Activated naive CD8-positive, alpha-beta T cell treated with anti-CD3 and anti-CD28 coated beads, Interleukin-2, amount 10 ng/mL, durations not matched to agents 7 days and 5 days (primary cell): ENCODE measurements at places on chromosomes 12 and 14. TPM values are rescaled to one million over a fixed set of nuclear protein-coding genes. Genes with fewer than 3 reads are reported as not detected.

The MANSC4 gene
- not detected for total RNA-seq

DNA sequence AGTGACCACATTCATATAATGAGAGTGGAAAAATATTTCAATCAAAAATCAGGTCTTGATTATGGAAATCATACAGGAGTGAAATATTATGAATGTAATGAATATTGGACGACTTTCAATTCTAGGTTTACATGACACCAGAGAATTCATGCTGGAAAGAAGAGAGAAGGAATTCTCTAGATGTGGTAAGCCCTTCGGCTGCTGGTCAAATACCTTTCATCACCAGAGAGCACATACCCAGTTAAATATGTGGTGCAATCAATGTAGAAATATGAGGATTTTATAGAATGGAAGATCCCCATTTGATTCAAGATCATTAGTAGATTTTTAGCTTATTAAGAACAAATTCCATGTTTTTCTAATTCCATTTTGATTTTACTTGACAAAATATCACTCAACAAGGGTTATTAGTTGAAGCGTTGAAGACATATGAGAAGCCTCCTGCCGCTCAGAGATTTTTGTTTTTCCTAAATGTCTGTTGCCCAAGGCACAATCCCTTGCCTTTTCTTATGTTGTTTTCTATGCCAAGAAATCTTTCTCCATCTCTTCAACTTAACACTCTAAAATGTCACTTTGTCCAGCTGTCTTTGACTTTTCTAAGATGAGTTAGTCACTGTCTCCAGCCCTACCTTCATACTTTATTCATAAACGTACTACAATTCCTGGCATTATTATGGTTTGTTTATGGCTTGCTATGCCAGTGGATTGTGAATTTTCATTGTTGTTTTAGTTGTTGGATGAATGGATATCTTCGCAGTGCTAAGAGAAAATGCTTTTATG lies 72.8 kb upstream of the ZDHHC17 start:
- H3K4me1 ChIP-seq, result no peaks in the 10 kb centered on the region
- H3K4me3 ChIP-seq, result no peak overlapping the region
- peaks cover 7% of the 10 kb centered on the region for H3K27me3 ChIP-seq

GRCh38 chr12:2976581-2976996 lies 17.4 kb downstream of the TEAD4 start:
- no peaks in the 10 kb centered on the region for H3K4me1 ChIP-seq
- no peak for DNase-seq
- peaks cover 5% of the 10 kb centered on the region for H3K27me3 ChIP-seq
- H3K36me3 ChIP-seq, result no peaks in the 10 kb centered on the region
- no peak overlapping the region for H3K4me3 ChIP-seq
- H3K27ac ChIP-seq, result no peak overlapping the region

DNA sequence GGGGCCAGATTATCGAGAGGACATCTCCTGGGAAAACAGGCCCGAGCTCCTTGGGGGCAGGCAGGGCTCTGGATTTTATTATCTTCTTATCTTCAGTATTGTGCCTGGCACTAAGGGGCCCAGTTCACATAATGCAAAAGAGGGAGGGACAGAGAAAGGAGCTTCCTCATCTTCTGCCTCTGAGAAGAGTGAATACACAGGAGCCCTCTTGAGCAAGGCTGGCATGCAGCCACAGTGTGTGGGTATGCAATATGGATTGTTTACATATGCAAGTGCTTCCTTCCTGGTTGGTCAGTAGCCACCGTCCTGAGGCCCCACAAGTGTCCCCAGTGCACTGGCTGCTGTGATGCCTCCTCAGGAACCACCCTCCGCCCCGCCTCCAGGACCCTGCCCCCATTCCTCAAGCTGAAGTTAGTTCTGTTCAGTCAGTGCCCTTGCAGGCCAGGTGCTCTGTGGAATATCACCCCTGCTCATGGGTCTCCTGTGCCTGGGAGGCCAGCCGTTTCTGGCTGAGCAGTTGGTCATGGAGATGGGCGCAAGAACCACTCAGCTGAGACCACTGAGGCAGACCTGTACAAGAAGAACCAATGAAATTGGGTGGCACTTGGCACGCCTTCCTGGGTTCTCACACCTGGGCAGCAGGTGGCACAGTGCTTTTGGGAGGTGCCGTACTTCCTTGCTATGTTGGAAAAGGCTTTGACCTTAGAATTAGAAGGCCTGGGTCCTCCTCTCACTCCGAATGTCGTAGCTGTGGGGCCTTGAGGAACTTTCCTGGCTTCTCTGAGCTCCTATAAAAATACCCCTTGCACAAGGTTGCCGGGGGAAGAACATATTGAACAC lies 35.1 kb upstream of the ACTN1 start:
- H3K4me3 ChIP-seq, result no peak overlapping the region
- DNase-seq, result no peak
- H3K4me1 ChIP-seq, result peaks cover 11% of the 10 kb centered on the region
- H3K27me3 ChIP-seq, result peaks cover 8% of the 10 kb centered on the region
- no peaks in the 10 kb centered on the region for H3K36me3 ChIP-seq

DNA sequence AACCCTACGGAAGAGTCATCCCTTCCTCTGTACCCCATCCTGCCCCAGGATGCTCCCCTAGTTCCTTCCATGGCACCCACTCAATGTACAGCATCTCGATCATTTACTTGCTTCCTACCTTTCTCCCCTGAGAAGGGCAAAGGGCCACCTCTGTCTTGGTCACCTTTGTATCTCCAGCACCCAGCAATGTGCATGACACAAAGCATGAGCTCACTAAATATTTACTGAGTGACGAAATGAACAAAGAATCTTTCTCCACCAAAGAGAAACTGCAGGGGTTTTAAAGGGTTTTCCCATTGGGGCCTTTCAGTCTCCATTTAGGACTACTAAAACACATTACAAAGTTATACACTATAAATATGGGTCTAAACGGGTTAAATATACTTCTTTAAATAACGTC lies 30.6 kb downstream of the ATG14 start:
- DNase-seq, result no peak

DNA sequence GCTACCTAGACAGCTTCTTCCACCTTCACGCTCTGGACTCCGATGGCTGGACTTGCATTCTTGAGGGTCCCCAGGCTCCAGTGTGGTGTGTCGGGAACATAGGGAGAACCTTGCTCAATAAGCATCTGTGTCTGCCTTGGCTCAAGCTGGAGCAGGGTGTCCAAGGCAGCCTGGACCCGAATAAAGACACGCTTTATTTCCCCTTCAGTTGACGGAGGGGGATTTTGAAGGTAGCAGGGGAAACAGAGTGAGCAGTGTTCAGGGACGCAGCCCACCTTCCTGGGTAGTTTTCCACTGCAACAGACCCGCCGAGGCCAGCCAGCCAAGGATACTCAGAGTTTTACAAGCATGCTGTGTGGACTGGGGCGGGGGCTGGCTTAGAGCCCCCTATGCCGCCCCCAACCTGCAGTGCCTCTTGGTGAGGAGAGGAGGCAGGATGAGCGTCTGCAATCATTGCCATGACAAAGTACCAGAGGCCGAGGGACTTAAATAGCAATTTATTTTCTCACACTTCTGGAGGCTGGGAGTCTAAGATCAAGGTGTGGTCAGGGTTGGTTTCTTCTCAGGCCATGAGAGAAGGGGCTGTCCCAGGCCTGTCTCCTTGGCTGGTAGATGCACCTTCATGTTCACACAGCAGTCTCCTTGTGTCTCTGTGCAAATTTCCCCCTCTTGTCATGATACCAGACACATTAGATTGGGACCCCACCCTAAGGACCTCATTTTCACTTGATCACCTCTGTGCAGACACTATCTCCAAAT lies 201.2 kb downstream of the CHST11 start:
- no peak for DNase-seq
- peaks cover 6% of the 10 kb centered on the region for H3K36me3 ChIP-seq
- no peak overlapping the region for H3K27ac ChIP-seq
- peaks cover 22% of the 10 kb centered on the region for H3K4me1 ChIP-seq

DNA sequence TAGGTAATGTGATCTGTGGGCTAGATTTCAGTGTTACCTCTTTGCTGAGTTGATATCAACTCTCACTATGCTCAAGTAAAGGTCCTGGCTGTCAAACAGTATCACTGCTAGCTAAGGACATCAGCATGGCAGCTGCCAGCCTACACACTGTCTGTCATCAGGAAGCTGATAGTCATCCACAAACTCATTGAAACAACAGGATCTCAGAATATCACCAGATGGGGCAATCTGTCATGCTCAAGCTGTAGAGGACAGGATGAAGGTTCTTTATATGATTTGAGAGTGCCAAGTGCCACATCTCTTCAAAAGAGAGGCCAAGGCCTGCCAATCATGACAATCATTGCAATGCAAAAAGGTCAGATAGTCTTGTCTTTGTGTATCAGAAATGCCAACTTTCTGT lies 811.5 kb upstream of the SEL1L start:
- H3K27me3 ChIP-seq, result no peaks in the 10 kb centered on the region
- no peak overlapping the region for H3K27ac ChIP-seq
- no peaks in the 10 kb centered on the region for H3K4me1 ChIP-seq
- DNase-seq, result no peak
- H3K4me3 ChIP-seq, result no peak overlapping the region
- no peaks in the 10 kb centered on the region for H3K36me3 ChIP-seq

The HIF1A gene
- total RNA-seq, result 128 TPM

The IL26 gene
- not detected for total RNA-seq

DNA sequence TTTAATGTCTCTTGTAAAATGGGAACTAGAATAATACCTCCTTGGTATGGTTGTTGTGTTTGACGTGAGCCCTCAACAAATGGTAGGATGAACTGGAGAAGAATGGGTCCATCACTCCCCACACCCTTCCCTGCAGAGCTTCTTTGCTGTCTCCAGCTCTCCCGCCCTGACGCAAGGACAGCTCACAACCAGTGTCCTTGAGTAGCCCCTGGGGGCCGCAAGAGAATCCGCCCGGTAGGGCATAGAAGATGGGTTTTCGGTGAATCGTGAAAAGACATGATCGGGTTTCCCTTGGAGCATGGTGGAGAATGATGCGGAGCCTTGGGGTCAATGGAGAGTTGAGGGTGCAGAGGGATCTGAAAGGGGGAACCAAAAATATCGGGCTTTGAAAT lies 6.1 kb upstream of the PAX9 start:
- peaks cover 3% of the 10 kb centered on the region for H3K4me1 ChIP-seq
- H3K27ac ChIP-seq, result peak overlapping the region; percentile 74
- DNase-seq, result no peak
- H3K27me3 ChIP-seq, result peaks cover 85% of the 10 kb centered on the region
- H3K4me3 ChIP-seq, result peak overlapping the region; percentile 47

GRCh38 chr14:50272498-50272897 lies 39.5 kb downstream of the L2HGDH start:
- no peak overlapping the region for H3K27ac ChIP-seq
- no peak overlapping the region for H3K4me3 ChIP-seq
- DNase-seq, result no peak

DNA sequence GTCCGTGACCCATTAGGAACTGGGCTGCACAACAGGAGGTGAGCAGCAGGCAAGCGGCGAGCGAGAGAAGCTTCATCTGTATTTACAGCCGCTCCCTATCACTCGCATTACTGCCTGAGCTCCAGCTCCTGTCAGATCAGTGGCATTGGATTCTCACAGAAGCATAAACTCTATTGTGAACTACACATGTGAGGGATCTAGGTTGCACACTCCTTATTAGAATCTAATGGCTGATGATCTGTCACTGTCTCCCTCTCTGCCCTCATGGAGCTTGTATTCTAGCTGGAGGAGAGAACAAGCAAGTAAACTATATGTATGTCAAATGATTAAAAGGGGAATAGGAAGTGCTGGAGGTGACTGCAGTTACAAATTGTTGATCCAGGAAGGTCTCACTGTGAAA lies 479.1 kb downstream of the EGLN3 start:
- H3K4me1 ChIP-seq, result no peaks in the 10 kb centered on the region
- no peak for DNase-seq
- no peaks in the 10 kb centered on the region for H3K36me3 ChIP-seq
- no peak overlapping the region for H3K4me3 ChIP-seq
- H3K27ac ChIP-seq, result no peak overlapping the region
- H3K27me3 ChIP-seq, result no peaks in the 10 kb centered on the region

GRCh38 chr14:91844029-91844428 lies 23.3 kb downstream of the TC2N start:
- no peaks in the 10 kb centered on the region for H3K27me3 ChIP-seq
- H3K4me3 ChIP-seq, result no peak overlapping the region
- DNase-seq, result no peak
- peaks cover 51% of the 10 kb centered on the region for H3K36me3 ChIP-seq
- H3K27ac ChIP-seq, result no peak overlapping the region

DNA sequence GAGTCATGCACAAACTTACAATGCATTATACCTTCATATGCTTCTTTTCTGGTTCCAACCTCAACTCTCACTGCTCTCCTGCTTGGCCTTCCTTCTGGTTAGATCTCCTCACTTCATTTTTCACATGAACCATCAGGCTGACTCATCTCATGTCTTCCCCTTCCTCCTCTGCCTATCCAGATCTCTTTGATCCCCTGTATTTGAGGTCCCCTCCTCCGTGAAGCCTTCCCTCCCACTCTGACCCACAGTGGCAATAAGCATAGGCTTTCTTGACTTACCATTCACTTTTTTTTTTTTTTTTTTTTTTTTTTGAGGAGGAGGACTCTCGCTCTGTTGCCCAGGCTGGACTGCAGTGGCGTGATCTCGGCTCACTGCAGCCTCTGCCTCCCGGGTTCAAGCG lies 14.7 kb upstream of the ASIC1 start:
- H3K36me3 ChIP-seq, result no peaks in the 10 kb centered on the region
- no peak overlapping the region for H3K27ac ChIP-seq
- peaks cover 5% of the 10 kb centered on the region for H3K4me1 ChIP-seq
- H3K27me3 ChIP-seq, result peaks cover 8% of the 10 kb centered on the region
- no peak overlapping the region for H3K4me3 ChIP-seq

The ACTN1 gene
- total RNA-seq, result 71.5 TPM

The MYF5 gene
- not detected for total RNA-seq
